ENCODE measurements at places on chromosomes 6 and 20. TPM values are rescaled to one million over a fixed set of nuclear protein-coding genes. Genes with fewer than 3 reads are reported as not detected.

DNA sequence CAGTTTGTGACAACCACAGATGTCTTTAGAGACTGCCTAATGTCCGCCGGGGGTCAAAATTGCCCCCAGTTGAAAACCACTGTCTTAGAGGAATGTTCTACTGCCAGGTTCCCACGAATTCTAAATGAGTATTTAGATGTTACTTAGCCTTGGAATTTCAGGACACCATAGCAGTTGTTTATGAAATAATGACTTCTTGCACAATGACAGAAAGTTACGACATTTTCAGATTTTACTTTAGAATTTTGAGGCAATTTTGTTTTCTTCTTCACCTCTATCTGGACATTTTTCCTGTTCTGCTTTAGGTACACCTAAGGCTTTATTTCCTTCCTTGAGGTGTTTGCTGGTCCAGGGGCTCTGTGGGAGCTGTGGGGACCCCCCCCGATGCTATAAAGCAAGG is 83.4 kb downstream of the CCDC170 start:
- DNase-seq = no peak

DNA sequence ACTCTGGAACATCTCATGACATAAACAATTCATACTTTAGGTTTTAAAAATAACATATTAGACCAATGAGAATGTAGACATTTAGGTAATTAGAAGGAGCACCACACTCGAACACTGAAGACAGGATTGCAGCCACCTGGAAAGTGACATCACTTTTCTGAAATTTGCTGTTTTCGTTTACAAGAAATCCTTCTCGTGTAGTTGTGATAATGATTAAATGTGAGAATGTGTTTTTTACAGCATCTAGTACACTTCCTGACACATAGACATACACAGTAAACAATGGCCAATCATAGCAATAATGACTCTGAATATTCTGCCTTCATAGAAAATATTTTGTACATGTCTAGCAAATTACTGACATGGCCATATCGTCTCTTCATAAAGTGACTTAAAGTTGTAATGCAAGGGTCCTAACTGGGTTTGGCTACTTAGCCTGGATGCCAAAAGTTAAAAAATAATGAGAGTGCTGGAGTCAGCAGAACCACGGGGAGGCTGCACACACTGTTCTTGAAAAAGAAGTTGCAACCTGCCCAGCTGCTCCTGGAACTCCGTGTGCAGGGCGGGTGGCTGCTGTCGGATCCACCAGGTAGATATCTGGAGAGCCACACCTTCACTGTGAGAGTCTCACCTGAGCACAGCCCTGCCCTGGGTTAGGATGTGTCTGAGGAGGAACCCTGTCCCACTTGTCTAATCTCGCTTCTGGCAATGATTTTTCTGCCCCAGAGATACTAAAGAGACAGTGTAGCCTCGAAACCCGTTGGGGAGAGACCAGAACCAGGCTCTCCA is 212.9 kb downstream of the QKI start:
- DNase-seq = no peak

- no peak for DNase-seq
These were observed 45.7 kb downstream of the RAMACL start for GRCh38 chr6:166540631-166541331.

- no peak for DNase-seq
These were observed 144.1 kb downstream of the MTHFD1L start for GRCh38 chr6:151009576-151009975.

DNA sequence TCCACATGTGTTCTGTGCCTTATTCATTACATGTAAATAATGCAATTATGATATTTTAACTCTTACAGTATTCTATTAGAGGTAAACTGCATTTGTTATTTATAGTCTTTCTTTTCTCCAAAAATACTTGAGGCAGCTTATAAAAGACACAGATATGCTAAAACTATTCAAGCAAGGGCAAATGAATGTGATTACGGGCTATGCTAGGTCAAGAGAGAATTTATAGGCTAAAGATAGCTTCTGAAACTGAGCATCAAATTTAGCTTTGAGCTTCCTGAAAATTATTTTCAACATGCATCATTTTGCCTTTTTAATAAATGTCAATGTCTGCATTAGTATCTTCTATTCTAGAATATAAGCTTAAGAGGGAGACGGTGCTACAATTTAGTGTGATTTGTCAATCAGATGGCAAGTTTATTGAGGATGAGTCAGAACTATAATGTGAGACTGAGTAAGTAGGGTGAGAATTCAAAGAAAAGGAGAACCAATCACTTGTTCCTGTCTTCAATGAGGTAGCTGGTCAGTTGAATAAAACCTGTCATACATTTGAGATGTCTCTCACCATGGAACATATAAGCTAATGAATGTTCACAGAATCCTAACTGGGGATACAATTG is 669.4 kb upstream of the CITED2 start:
- DNase-seq = no peak

- no peak for DNase-seq
These were observed 6.7 kb upstream of the GFOD1 start for GRCh38 chr6:13494137-13494536.

DNA sequence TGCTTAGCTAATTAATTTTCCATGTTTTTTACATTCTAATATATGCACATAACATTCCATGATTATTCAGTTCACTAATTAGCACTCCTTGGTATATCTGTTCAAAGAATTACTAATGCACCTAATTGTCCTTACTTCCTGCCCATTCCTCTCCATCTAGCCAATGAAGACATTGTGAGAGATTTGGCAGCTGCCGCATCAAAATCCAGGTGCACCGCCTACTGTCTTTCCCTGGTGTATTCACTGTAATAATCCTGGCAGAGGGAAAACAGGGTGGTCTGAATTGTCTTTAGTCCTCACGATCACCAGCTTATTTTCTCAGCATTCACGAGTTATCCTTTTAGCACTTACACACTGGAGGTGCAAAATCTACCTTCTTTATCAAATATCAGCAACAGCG is 61.0 kb upstream of the SCGN start:
- DNase-seq = no peak

GRCh38 chr6:30020626-30021025 is 40.4 kb upstream of the POLR1H start:
- no peak for DNase-seq

DNA sequence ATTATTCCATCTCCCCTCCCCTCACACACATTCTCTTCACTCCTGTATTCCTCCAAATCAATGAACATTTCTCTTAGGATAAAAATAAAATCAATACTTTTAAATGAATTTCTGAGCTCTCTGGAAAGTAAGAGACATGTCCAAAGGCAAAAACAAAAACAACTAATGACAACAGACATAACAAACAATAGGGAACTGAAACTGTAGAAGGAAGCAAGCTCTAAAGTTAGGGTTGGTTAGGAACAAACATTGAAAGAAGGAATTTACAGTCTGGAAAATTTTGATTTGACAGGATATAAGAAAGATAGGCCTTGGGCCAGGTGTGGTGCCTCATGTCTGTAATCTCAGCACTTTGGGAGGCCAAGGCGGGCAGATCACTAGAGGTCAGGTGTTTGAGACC is 17.5 kb upstream of the MYCT1 start:
- no peak for DNase-seq

- no peak for DNase-seq
These were observed 78.5 kb downstream of the FARS2 start for GRCh38 chr6:5339786-5340185.

DNA sequence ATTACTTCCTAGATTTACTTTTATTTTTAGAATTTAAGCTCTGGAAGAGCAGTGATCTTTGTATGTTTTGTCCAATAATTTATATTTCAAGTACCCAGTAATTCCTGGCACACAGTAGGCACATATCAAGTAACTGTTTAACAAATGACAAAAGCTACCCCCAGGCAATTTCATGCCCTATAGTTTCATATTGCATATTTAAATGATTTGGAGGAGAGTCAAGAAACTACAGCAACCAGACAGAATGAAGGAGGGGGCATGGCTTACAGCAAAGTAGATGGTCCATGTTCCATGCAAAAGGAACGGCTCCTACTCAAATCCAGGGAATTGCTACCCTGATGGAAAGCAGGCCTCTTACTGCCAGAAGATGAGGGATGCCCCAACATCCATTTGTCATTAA is 113.5 kb downstream of the ARHGAP18 start:
- no peak for DNase-seq

GRCh38 chr6:110179406-110180227 is at the start of gene WASF1:
WASF1 (minus strand) TSS chr6:110179670; CDS start chr6:110127601, 52,069 bp downstream.
- peak; percentile 95 for DNase-seq

GRCh38 chr6:84314377-84314898 is 87.0 kb upstream of the CEP162 start:
- DNase-seq = no peak

DNA sequence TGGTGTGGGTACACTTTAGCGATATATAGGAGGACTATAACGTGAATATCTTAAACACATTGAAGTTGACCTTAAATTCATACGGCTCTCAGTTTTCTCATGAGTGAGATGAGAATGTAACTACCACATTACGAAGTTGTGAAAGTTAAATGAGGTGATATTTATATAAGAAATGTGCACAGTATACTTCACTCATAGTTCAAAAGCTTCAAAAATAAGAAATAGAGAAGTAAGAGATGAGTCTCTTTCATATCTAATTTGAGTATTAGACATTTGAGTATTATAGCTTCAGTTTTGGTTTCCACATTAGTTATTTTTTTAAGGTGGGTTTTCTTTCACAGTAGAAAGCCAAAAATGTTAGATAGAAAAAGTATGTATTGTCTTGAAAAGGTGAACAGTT is 183.3 kb downstream of the NKAIN2 start:
- DNase-seq = no peak

- DNase-seq = no peak
These were observed 12.2 kb downstream of the TTBK1 start for GRCh38 chr6:43255408-43256054.

- no peak for DNase-seq
These were observed 84.9 kb upstream of the TGM3 start for GRCh38 chr20:2210646-2211552.

DNA sequence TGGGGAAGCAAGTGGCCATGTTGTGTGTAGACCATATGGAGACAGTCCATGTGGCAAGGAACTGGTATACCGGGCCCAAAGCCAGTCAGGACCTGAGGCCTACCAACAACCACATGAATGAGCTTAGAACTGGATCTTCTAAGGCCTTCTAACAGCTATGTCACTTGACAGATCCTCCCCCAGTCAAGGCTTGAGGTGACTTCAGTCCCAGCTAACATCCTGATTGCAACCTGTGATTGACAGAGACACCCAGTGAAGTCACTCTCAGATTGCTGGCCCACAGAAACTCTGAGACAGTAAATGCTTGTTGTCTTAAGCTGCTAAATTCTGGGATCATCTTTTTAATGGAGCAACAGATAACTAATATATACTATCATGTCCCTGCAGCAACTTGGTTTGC is 32.9 kb downstream of the AHI1 start:
- no peak for DNase-seq

DNA sequence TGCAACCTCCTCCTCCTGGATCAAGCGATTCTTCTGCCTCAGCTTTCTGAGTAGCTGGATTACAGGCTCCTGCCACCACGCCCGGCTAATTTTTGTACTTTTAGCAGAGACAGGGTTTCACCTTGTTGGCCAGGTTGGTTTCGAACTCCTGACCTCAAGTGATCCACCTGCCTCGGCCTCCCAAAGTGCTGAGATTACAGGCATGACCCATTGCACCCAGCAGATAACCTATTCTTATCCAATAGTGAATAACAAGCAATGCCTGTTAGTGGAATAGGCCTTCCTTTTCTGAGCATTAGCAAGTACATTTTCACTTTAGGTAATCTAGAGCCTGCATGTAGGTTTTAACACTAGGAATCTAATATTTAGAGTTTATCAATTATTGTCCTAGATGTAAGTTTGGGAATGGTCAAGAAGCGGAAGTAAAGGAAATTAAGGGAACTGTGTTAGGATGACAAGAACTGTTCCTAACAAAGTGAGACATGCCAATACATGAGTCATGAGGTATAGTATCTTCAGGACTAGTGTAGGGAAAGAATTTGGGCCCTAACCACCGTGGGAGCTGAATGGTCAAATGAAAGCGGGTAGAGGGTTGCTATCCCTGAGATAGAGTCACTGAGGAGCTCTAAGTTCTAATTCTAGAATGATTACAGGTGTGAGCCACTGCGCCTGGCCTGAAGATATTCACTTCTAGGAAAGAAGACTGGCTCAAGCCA is 15.0 kb downstream of the BLTP3A start:
- DNase-seq = no peak

- DNase-seq = no peak
These were observed 14.6 kb upstream of the TOX2 start for GRCh38 chr20:43900121-43900466.

GRCh38 chr20:32607727-32608663 is 22.9 kb upstream of the NOL4L start:
- no peak for DNase-seq

GRCh38 chr6:91864911-91865310 is 1278.0 kb upstream of the MAP3K7 start:
- DNase-seq = no peak

GRCh38 chr20:9739991-9740390 is 98.9 kb downstream of the PAK5 start:
- no peak for DNase-seq

DNA sequence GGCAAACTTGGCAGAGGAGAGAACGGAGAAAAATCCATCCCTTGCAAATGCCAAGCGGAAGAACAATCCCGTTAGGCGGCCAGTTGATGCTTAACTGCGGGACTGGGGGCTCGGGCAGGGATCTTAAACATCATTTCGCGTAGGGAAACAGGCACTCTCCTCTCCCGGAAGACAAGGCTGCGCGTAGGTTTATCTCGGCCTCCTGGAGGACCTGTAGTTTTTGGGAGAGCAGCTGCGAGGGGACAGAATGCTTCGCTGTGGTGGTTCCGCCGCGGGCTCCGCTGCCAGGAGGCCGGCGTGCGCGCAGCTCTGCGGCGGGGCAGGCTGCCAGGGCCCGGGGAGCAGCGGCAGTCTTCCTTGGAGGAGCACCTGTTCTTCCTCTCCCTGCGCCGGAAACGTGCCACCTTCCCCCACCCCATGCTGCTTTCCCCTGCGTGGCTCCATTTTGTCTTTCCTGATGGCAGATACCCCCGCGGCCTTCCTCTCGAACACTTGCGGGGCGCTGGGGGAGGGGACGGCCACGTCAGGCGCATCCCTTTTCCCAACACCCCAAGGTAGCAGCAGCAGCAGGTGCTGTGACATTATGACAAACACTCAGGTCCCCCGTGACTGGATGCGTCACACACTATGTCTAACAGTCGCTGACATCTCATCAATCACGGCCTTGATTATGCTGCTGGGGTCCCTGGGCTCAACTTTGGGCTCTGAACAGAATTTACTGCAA is 230.7 kb upstream of the BTBD3 start:
- DNase-seq = no peak

DNA sequence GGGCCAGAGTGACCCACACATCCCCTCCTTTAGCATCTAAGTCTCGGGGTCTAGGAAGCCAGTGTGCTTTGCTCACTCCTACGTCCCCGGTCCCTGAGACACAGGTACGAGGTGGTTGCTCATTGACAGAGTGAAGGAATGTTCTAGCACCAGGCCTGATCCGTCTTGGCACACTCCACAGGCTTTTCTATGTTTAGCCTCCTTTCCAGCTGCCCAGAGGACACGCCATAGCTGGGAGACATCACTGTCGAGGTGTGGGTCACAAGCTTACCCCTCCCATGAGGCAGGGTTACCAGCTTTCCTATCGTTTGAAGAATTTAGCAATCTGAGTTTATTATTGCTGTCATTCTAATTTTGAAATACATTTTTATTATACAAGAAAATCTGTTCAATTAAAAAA is 30.4 kb upstream of the IER3 start:
- no peak for DNase-seq

- DNase-seq = no peak
These were observed 373.8 kb downstream of the GJA1 start for GRCh38 chr6:121809211-121809610.

The KCNK16 gene
- not detected for total RNA-seq

The ADGRF5 gene
- total RNA-seq = 12.0 TPM

The CST1 gene
- not detected for total RNA-seq

The ADAM33 gene
- 6.3 TPM for total RNA-seq

The TXLNB gene
- total RNA-seq = 0.10 TPM

The GPSM3 gene
- 4.8 TPM for total RNA-seq

The PTPRK gene
- 48.4 TPM for total RNA-seq

The NOX3 gene
- total RNA-seq = not detected
